ENCODE measurements at places on chromosomes 2 and 18.

GRCh38 chr2:105100046-105100840 lies 62.4 kb downstream of the MRPS9 start:
- DNase-seq = no peak

DNA sequence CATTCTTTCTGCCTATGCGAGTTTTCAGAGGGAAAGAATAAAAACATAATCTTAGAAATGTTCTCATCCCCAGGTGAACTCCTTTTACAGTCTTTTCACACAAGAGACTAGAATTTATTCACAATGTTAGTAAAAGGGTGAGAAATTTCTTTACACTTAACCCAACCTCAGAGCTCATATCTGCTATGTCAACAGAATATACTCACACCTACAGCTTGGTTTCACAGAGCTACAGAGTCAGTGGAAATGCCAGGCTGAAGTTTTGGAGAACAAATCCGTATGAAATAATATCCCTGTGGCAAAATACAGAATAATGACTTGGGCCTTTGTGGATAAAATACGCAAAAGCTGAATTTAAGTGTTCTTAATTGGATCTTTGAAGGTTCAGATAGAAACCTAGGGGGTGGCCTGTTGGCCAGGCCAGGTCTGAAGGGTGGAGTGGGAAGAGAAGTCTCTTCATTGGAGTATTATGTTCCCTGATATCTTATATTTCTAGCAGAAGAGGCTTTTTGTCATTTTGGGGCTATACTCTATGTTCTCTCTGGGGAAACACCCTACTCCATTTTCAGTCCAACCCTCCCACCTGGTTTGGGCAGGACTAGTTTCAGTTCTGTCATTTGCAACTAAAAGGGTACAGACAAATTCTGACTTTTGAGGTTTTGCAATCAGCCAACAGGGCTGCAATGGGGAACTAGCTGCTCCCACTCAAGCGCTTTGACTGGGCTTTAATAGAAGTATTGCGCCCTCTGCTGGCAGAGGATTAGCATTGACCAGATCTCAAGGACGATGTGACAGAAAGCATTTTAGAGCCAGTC lies 25.7 kb downstream of the FBXO48 start:
- DNase-seq = peak; percentile 82

DNA sequence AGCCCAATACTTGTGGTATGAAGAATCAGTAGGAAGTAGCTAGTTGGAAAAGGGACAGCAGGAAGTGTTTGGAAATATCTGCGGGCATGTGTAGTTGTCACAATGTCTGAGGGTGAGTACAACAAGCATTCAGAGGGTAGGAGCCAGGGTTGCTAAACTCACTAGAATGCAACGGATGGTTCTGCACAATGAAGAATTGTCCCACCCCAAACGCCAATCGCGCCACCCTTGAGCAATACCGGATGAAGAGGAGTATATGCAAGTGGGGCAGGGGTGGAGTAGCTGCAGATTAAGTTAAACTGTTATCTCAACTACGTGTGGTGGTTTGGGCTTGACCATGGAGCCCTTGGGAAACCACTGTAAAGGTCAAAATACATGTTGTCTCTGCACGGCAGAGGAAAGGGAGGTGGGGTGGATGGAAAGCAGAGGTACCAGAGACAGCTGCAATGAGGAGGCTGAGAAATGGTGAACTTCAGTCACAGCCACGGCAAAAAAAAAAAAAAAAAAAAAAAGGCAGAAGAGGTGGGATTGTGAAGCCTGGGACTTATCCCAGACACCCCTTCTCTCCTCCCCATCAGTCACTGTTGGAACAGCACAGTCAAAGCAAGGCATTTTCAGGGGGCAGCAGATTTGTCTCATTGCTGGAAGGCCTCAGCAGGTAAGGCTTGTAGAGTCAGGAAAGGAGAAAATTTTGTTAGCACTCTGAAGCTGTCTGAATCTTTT lies 5.2 kb downstream of the CCL20 start:
- no peak for DNase-seq

GRCh38 chr18:25133879-25134278 lies 218.1 kb downstream of the ZNF521 start:
- no peak for DNase-seq

- peak; percentile 96 for DNase-seq
Observed at GRCh38 chr2:111161971-111162370, 41.3 kb downstream of the BCL2L11 start.

- DNase-seq = no peak
Observed at GRCh38 chr2:46025676-46026075, 271.5 kb upstream of the EPAS1 start.

DNA sequence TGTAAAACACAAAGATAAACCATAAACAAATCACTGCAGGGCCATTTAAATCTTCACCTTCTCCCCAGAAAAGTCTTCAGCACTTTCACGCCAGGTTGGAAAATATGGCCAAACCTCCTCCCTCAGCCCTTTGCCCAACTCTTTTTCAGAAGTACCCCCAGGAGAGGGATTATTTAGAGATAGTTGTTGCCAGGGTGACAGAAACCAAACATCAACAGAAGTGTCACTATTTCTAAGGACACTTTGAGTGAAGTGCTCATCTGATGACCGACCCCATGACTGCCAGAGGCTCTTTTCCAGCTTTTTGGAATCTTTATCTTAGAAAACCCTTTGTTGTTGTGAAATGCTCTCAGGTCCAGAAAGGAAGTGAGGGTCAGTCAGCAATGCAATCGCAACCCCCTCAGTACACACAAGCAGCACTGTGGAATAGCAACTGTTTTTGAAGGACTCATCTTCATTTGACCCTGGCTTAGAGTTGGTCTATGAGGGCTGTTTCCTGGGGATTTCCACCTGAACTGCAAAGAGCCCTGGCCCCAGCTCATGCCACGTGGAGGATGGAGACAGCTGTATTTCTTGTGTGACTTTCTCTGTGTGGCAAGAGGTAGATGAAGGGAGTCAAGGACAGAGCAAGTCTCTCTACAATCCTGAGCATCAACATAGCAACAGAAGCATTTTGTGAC lies 114.0 kb upstream of the STON1 start:
- DNase-seq = no peak

GRCh38 chr2:190156530-190157212 lies 94.1 kb upstream of the MSTN start:
- no peak for DNase-seq

All from NCI-H1105 treated with DMSO at 0.1 percent for 48 hours (cell line).